Activated T-cell treated with anti-CD3 and anti-CD28 coated beads, Interleukin-2, amount 50 U/mL, for 72 hours (primary cell): ENCODE measurements at places on chromosomes 5 and 9.
A peak's percentile ranks its signal among the peaks of the same experiment; 100 is the strongest.

- DNase-seq, result no peak
Measured at GRCh38 chr5:140391312-140391711, 10.3 kb upstream of the ANKHD1 start.

DNA sequence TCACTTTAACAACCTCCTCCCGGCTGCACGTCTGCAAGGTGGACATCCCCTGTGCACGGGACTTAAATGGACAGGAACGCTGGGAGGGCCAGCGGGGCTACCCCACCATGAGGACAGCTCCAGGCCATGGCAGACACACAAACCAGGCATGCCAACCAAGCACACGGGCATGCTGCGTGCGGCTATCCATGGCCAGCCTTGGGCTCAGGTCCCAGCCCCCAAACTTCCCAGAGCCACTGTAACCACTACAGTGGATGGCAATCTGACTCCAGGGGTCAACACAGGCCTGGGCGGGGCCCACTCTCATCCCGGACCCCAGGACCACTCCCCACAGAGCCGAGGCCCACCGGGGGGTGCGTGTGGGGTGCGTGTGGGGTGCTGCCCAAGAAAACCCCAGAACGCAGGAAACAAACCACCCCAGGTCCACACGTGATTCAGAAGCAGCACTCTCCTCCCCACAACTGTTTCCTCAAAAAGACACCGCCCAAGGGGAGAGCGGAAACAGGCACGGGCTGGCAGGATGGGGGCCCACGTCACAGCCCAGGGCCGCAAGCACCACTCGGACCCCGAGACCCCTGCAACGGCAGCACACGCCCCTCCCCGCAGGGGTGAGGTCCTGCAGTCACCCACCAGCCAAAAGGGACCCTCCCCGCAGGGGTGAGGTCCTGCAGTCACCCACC, 7.4 kb downstream of the SLC12A7 start:
- no peak for DNase-seq

DNA sequence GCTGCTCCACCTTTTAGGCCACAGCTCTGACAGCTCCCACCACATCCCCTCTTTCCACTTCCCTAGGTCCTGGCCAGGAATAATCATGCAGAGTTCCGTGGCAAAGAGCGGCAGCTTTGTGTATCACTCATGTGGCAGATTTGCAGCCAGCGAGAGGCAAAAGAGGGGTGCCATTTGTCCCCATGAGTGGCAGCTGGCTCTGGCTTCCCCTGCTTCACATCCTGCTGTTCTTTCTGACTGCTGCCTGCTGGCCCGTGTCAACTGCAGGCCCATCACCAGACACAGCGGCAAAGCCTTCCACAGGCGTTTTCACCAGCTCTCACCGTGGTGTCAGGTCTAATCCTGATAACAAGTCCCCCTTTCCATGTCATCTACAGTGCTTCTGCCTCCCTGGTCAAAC, 430.6 kb upstream of the DAP start:
- no peak for DNase-seq

DNA sequence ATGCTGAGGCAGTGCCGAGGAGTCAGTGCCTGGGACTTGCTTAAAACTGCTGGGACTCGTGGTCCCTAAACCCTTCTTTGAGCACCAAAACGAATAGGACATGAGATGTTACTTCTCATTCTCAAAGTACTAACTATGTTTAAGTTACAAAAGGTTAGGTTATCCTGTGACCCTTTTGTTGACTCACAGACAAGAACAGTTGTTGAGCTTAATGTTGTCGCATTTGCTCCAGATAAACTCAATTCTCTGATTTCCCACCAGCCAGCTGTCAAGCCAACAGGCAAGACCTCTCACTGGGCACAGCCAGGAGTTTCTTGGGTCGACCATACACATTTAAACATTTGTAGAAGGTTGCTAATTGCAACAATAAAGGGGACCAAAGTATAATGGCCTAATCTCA, 249.4 kb downstream of the ADAMTSL1 start:
- DNase-seq, result no peak

- no peak for DNase-seq
Measured at GRCh38 chr5:131810510-131811249, 13.9 kb upstream of the FNIP1 start.

DNA sequence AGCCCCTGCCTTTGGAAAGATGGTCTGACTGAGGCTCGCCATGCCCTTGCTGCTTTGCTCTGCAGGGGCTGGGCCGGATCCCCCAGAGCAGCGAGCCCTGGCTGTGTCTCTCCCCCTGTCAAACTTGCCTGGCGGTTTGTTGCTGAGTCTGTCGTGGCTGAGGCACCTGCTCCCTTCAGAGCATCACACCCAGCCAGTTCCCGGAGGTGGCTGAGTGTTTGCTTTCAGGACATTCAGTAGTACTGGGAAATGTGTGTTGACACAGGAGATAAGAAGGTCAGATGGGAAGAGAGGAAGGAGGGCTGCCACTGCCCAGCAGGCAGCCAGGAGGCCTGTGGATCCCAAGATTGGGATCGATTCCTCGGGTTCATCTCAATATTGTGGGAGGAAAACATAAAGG, 62.9 kb downstream of the GADD45G start:
- no peak for DNase-seq

- no peak for DNase-seq
Measured at GRCh38 chr5:12292610-12293204, 388.5 kb upstream of the CTNND2 start.

- no peak for DNase-seq
Measured at GRCh38 chr5:95958310-95959014, 3.2 kb downstream of the ELL2 start.

DNA sequence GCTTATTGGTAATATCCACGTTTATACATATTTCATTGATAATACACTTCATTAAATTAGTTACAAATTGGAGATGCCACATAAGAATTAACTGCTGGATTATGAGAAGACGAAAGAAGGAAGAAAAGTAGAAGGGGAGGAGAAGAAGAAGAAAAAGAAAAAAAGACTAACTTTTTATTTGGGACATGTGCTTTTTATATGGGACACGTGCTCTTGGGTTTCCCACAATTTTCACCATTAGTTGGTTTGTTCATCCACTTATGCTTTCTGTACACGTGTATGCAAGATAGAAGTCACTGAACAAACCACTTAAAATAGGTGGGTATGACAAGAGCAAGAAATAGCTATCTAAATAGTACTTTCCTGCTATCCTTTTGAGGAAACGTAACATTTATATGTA, 98.6 kb downstream of the MRPS30 start:
- no peak for DNase-seq

DNA sequence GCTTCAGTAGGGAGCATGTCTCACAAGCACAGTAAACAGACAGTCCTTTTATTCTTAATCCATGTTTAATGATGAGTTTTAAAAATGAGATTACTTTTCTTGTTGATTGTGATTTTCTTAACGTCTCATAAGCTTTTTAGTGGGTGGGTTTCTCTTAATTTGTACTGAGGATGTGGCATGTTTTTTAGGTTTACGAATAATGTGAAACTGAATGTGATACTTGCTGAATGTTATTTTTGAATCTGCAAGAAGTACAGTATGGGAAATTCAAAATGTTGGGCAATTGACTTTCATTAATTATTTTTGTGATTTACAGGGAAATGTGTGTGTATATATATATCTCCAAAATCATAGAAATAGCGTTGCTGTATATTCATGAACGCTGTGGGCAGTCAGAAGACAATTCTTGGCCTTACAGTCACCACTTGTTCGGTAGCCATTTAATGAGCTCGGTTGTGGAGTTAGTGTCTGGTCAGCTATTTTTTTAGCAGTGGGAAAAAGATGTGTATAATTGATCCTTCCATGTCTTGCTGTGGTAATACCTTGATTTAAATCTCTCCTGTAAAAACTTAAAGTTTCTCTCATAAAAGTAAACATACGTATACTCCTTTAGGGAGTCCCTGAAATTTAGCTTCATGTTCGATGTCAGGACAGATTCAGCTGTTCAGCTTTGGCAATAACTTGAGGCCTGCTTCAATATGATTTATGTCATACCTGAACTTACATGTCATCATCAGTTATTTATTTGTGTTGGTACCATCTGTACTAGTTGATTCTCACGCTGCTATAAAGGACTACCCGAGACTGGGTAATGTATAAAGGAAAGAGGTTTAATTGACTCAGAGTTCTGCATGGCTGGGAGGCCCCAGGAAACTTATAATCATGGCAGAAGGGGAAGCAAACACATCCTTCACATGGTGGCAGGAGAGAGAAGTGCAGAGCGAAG, 15.0 kb downstream of the ICE1 start:
- DNase-seq, result no peak

DNA sequence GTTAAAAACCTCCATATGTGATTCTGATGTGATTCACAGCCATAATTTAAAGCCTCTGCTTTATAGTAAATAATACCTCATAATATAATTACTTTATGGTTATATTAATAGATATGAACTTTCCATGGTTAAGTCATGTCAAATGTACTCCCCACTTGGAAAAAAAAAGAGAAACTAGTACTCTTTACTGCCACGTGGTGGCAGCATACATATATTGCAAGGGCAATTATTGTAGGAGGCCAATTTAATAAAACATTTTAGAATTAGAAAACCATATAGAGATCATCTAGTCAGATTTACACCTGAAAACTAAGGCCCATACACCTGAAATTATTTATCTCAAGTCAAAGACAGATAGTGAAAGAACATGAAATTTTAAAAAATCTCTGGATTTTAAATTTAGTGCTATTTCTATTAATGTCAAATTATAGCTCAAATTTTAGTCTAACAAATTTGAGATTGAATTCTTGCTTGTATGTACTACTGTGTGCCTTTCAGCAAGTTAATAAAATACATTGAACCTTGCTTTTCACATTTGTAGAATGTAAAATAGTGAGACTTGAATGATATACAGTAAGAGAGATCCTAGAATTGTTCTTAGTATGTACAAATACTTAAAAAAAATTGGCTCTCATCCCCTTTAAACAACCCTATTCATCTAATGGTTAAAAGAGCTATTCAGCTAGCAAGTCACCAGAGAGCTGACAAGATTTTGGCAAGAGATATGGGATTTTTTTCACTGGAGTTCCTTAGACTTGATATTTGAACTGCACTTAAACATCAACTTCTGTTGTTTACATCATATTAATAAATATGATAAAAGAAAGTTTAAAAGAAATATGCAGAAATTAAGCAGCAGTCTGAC, 603.8 kb downstream of the TLE4 start:
- DNase-seq, result peak; percentile 3

GRCh38 chr5:68077349-68077894, 138.1 kb upstream of the PIK3R1 start:
- DNase-seq, result no peak

GRCh38 chr5:44402084-44402483, 12.9 kb upstream of the FGF10 start:
- no peak for DNase-seq

DNA sequence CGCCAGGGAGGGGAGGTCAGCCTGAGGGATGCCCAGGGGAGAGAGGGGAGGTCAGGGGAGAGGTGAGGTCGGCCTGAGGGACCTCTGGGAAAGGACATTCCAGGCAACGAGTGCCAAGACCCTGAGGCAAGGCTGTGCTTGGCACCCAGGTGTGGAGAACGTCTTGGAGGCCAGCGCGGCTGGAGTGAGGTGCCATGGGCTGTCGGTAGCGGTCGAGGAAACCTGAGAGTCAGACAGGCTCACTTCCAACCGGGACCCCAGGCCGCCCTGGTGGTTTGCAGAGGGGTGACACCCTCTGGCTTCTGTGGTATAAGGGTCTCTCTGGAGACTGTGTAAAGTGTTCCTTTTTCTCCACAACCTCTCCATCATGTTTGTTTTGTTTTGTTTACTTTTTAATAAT, 82.9 kb downstream of the CACNA1B start:
- no peak for DNase-seq

- DNase-seq, result no peak
Measured at GRCh38 chr5:10306806-10307205, 896 bp downstream of the CMBL start.

DNA sequence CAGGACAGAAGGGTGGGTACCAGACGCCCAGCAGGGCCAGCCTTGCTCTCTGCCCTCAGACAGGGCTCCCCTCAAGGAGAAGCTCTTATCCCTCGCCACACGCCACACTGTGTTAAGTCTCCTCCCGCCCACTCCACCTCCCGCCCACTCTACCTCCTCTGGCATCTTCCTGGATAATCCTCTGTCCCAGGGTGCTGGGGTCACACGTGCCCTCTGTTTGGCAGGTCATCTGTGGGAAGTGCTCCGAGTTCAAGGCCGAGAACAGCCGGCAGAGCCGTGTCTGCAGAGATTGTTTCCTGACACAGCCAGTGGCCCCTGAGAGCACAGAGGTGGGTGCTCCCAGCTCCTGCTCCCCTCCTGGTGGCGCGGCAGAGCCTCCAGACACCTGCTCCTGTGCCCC, 26.0 kb upstream of the SUSD3 start:
- no peak for DNase-seq

DNA sequence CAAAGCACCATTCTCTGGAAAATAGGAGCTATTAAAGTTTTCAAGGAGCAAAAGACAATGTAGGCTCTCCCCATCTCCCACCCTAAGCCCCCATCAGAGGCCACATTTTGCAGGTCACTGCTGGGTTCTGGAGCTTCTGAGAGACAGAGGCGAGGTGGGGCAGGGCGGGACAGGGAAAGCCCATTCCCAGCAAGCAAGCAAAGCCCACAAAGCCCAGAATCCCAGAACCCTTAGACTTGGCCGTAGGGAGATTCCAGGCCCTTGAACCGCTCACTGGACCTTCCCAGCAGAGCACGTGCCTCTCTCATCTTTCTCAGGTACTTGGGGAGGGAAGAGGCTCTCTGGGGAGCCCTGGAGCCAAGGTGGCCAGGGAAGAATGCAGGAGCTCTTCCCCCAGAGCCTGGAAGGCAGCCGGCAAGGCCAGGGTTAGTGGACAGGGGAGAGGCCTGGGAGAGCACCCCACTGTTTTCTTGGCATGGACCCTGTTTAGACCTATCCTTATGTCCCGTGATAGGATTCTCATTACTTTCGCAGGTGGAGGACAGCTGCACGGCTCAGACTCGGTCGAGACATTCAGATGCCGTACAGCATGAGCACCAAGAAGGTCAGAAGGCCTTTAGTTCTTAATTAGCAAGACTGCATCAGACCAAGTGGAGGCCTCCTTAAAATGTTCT, 52.4 kb downstream of the ZNF354C start:
- no peak for DNase-seq

DNA sequence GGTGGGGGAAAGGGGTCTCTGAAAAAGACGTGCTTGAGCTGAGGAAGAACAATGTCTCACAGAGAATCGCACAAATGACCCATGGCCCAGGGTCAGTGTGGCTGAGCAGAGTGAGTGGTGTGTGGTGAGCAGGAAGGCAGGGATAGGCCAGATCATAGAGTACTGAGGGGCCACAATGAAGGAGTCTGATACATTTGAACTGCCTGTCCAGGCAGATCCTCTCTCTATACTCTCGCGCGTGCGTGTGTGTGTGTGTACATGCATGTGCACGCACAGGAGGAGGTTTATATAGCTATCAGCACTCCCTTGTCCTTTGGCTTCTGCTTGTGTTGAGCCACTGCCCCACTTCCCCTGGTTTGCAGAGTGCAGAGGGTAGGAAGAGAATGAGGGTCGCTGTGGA, 294.0 kb downstream of the ZNF608 start:
- DNase-seq, result no peak

GRCh38 chr5:133952729-133953567, 15.5 kb downstream of the C5orf15 start:
- DNase-seq, result no peak

GRCh38 chr9:102779356-102779755, 215.8 kb upstream of the CYLC2 start:
- no peak for DNase-seq
